ENCODE measurements at places on chromosomes 11 and 22.

DNA sequence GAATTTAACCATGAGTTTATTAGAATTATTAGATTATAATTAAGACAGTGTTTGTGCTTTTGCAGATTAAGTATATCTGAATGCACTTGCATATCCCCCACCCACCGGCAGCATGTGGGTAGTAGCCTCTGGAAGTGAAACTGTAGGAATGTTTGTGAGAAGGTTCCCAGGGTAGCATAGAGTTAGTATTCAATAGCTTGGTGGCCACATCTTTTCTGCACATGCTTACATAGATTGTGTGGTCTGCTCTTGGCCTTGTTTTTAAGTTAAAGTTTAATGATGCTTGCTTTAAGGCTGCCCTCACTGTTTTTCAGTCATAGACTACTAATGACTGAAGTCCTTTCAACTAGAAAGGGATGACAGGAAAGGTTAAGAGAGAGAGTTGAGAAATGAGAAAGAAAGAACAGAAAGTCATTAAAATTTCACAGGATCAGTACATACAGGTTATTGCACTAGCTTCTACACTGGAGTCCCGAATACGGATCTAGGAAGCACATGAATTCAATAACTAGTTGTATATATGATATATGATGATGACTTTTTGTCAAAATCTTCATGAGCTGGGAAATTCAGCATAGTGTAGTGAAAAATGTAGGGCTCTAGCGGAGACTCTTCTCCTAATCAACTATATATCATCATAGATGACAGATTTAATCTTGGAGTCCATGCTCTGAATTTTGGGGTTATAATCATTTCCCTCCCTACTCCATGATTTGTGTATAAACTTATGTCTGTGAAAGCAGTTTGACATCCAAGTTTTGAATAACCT, 137.1 kb downstream of the ARHGAP42 start:
- no peak for DNase-seq

GRCh38 chr11:60905551-60906113, 753 bp downstream of the PRPF19 start:
- DNase-seq = no peak

GRCh38 chr11:117121176-117121575, 22.9 kb upstream of the PAFAH1B2 start:
- DNase-seq = no peak

GRCh38 chr22:18065256-18065655, 12.5 kb upstream of the PEX26 start:
- DNase-seq = no peak

GRCh38 chr22:42500161-42500835, 19.3 kb downstream of the RRP7A start:
- peak; percentile 71 for DNase-seq

DNA sequence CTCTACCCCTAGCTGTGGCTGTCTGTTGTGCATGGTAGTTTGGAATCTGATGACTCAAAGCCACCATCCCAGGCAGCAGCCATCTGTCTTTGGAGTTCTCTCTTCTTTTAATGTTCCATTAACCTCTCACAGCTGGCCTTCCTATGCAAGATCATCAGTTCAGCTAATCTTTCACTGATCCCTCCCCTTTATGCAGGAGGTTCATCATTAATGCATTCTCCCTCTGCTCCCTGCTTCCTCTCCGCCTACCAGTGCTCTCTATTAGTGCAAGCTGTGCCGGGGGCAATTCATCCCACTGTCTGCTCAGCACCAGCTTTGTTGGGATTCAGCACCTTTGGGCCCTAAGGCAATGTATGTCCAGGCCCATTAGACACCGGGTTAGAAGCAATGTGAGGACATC, 413.0 kb upstream of the LRRC4C start:
- DNase-seq = no peak

GRCh38 chr11:34492806-34493414, 20.7 kb downstream of the ELF5 start:
- DNase-seq = peak; percentile 23

Data from activated CD4-positive, alpha-beta T cell treated with anti-CD3 and anti-CD28 coated beads for 24 hours (primary cell).